ENCODE measurements at places on chromosomes 7 and 10.

GRCh38 chr7:155889636-155890511, 77.6 kb upstream of the SHH start:
- no peak for DNase-seq

- no peak for DNase-seq
Measured at GRCh38 chr7:1845536-1846311, 175.6 kb downstream of the ELFN1 start.

- DNase-seq = no peak
Measured at GRCh38 chr10:43825421-43825820, 176.7 kb upstream of the ZNF32 start.

GRCh38 chr7:154338701-154339506, 286.7 kb downstream of the DPP6 start:
- DNase-seq = no peak
